ENCODE measurements at places on chromosomes 1 and 21.

GRCh38 chr1:18954270-18955071, 2.0 kb downstream of the IFFO2 start:
- no peak for DNase-seq

GRCh38 chr1:14485285-14485684, 113.2 kb upstream of the KAZN start:
- DNase-seq = no peak

DNA sequence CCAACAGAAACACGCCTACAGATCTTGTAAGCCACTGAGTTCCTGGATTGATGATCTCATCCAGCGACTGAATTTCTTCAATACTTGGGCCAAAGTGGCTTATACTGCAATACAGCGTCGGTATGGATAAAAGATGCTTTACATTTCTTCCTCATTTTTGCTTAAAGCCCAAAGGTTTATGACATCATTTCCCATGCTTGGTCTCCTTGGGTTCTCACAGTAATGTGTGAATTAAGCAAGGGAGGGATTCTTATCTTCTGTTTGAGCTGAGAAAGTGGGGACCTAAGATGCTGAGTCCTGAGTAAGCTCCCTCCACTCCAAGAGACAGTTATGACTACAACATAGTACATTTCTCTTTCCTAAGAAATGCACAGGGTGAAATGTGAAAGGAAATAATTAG, 39.5 kb downstream of the LBR start:
- DNase-seq = no peak

GRCh38 chr1:204321665-204322064, 38.1 kb downstream of the PLEKHA6 start:
- DNase-seq = no peak

DNA sequence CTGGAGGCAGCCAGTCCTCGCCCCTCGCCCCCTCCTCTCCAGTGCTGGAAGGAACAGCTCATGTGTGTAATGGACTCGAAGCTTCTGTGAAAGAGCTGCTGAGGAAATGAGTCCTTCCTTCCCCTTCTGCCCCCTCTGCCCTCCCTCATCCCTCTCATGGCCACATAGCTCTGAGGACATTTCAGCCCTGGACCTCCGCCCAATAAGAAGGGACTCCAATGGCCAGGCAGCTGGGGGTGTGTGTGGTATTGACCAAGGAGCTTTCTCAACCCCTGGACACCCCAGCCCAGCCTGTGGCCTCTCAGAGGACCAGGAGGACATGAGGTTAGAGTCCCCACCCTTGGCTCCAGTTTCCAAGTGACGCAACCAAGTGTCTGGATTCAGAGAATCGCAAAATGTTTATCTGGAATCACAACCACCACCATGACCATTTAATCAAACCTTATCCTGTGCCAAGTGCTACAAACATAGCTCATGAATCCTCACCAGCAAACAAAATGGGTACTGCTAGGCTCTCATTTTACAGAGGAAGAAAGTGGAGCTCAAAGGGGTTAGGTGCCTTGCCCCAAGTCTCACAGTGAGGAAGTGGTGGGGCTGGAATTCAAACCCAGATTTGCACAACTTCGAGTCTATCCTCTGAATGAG, 47.8 kb upstream of the ECE1 start:
- no peak for DNase-seq

DNA sequence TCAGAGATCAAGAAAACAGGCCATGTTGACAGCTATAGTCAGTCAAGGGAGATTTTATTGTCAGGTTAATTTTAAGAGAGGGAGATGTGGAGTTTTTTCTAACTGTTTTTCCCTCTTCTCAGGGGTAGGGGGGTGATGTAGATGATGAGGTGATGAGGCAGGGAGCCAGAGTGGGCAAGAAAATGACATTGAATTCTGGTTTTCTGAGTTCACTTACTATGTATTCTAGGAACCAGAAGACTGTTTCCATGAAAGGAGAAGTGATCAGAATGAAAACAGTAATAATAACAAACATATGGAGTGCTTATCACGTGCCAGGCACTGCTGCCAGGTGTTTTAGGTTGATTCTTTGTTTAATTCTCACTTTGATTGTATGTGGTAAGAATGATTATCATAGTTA, 40.2 kb downstream of the CASQ2 start:
- no peak for DNase-seq

DNA sequence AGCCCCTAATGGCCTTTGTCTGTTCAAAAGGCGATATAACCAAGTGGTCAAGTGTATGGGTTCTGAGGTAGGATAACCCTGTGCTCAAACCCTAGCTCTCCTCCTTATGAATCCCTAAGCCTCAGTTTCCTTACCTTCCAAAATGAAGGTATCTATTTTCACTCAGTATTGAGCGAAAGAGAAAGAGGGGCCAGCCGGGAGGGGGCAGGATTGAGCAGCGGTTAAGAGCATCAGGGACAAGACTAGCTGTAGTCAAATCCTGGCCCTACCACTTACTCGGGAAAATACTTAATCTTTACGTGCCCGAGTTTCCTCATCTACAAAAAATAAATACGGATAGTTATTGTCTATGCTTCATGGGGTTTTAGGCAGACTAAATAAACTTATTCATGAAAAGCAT, 25.7 kb downstream of the LY9 start:
- no peak for DNase-seq

- no peak for DNase-seq
These were observed 6.2 kb downstream of the ZNF326 start for GRCh38 chr1:90000934-90001676.

DNA sequence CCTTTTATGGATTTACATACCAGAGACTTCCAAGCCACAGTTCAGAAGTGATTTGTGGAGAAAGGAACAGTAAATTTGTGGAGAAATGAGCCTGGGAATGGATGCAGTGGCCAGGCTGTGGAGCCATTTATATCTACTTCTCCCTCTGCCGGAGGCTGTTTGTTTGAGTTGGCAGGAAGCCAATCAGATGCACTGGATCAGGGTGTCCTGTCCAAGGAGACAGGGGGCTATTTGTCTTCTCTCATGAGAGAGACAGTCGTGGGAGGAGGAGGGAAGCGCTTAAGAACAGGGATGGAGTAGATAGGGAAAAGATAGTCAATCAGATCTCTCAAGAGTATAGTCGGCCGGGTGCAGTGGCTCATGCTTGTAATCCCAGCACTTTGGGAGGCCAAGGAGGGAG, 2.8 kb upstream of the HAPLN2 start:
- DNase-seq = no peak

DNA sequence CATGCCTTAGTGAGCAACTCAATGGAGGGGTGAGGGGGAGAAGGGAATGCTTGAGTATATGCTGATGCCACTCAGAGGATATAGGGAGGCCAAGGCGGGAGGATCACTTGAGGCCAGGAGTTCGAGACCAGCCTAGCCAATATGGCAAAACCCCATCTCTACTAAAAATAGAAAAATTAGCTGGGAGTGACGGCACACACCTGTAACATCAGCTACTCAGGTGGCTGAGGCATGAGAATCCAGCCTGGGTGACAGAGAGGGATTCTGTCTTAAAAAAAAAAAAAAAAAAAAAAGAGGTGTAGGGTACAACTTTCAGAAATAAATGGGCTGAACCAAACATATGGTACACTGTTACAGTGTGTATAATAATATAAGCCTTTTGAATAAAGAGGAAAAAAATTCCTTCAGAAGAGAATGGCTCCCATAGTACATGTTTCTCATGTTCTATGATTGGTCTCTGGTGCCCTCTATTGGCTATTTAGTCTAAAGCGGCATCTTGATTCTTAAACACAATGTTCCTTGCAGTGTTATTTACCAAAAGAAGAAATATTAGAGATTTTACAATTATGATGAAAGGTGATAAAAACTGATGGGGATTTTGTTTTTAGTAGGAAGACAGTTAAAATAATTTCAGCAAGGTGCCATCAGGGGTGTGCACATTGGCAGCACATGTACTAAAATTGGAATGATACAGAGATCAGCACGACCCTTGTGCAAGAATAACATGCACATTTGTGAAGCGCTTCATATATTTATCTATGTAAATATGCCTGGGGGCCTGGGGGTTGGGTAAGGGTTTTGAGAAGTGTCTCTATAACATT, 109.8 kb downstream of the PATJ start:
- no peak for DNase-seq

DNA sequence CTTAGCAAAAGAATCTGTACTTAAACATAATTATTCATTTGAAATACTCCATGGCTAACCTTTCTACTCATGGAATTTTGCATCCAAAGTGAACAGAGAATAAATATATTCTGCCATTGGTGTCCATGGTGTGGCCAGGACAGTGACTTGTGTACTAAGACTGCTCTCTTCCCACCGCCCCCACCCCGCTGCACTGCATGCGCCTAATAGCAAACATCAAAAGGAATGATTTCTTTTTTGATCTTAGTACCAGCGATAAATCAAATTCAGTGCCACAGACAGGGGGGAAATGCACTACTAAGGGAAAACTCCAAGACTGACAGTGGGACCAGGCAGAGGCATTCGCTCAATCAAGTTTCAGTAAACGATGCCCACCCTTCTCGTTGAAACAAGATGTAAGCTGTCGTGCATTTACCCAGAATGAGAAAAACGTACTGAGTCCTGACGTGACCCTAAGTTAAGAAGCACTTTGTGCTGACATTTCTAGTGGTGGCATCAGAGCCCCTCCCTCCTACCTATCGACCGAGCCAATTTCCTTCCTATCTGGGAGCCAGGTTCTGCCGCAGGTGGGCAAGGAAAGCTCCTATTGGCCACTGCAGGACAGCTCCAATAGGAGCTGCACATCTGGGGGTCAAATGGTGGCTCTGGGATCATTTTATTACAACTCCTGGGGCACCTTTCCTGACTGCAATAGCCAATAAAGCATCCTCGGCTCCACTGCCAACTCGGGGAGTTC, 12.5 kb downstream of the ESRRG start:
- no peak for DNase-seq

DNA sequence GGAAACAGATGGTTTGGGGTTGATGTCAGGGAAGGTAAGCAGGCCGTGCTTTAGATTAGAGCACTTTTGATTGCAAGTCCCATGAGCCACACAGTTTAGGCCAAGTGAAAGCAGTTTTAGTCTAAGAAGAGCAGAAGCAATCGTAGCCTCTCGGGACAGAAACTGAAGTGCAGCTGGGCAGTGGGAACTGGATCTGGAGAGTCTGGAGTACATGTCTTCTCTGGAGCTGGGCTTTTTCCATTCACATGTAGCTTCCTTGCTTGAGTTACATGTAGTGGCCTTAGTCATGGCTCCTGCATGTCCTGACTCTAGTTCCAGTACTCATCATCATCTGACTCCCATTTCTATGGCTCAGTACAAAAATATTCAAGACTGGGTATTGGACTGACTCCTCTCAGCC, 16.7 kb downstream of the CAMTA1 start:
- DNase-seq = no peak

Measured in activated gamma-delta T cell treated with Interleukin-2 at 50 U/mL for 16 hours (primary cell).